ENCODE measurements at places on chromosomes 1 and 21.

DNA sequence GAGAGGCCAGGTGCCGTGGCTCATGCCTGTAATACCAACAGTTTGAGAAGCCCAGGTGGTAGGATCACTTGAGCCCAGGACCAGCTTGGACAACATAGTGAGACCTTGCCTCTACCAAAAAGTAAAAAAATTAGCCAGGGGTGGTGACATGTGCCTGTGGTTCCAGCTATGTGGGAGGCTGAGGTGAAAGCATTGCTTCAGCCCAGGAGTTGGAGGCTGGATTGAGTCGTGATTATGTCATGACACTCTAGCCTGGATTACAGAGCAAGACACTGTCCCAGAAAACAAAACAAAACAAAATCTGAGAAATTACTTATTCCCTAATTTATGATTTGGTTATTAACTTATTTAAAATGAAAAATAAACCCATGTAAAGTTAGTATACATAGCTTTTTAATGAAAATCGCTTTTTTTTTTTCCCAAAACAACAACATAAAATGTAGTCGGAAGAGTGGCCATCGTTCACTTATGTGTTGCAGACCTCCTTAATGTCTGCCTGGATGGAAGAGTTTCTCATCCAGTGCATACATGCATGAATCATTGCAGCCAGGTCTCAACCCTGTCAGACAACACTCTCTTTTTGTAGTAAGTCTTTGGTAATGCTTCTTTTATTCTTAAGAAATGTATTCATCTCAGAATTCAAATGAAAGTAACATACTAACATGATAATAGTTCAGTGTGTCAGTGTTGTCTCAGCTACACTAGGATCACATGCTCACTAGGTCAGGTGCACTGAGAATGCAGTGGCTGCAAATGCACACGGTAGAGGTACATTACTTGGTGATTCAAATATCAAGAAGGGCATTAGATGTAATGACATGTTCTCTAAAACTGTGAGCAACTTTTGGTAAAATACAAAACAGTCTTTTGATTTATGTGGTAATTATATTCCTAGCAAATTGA, 28.0 kb downstream of the ITSN1 start:
- DNase-seq: no peak

DNA sequence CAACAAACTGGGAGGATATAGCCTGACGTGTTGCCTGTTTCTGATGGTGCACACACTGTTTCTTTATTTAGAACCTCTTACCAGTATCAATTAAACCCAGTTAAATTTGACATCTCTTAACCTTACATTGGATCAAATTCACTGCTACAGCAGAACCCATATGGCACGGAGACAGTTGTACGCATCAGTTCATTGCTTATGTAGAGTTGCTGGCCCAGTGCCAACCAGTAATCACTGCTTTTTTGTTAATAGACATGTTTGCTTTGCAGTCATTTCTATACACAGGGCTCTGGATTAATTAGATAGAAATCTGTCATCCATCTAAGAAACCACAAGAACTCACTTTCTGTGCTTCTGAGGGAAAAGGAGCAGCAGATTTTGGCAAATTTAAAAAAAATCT, 154.0 kb downstream of the RWDD3 start:
- no peak for DNase-seq

GRCh38 chr1:238088560-238089290, 198.0 kb upstream of the ZP4 start:
- no peak for DNase-seq

- no peak for DNase-seq
Observed at GRCh38 chr1:160576884-160577283, 2.4 kb downstream of the CD84 start.

- no peak for DNase-seq
Observed at GRCh38 chr1:11455967-11456570, 22.9 kb upstream of the DISP3 start.

DNA sequence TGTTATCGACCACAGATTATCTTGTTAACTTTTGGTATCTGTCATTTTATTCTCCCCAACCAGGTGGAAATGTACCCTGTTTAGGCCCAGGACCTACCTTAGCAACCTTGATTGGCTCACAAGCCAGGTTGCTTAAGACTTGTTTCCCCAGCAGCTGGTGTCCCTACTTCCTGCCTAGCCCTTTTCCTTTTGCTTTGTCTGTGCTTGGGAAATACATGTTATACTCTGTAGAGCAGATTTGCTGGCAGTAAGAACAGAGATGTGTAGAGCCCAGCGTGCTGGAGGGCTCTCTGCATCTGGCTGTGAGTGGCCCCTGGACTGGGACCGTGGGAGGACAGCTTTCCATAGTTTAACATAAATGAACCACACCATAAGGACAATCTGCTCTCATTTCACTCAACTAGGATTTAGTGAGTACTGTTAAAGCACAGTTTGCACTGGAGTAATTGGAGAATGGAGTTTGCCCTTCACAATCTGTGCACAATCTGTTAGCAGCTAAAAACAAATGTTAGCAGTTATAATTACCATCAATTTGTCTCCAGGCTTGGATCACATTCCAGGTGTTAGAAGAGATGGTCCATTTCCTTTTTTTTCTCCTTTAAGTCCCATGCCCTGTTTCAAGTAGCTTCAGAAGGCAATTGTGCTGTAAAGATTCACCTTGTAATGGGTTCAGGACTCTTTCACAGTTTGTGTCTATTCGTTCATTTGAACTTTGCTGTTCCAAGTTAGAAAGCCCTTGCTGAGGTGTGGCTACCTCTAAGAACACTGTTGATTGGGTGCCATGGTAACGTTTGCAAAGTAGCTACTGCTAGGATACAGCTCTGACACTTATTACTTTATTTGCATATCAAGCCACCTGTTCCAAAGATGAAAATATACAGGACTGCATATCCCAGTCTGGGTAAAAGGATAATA, at the start of gene APOBEC4:
Gene APOBEC4, minus strand, starts transcription at position 770 of the 915 bp plus-strand sequence. CDS start 4,535 bp downstream, outside the sequence.
- no peak for DNase-seq

GRCh38 chr1:232293361-232293760, 336.6 kb downstream of the SIPA1L2 start:
- no peak for DNase-seq
